ENCODE measurements at places on chromosomes 12 and 14. TPM values are rescaled to one million over a fixed set of nuclear protein-coding genes. Genes with fewer than 3 reads are reported as not detected.

GRCh38 chr14:90626550-90626949, 189.7 kb downstream of the TTC7B start:
- H3K4me3 ChIP-seq = no peak overlapping the region
- H3K4me1 ChIP-seq = no peaks in the 10 kb centered on the region
- H3K36me3 ChIP-seq = no peaks in the 10 kb centered on the region
- DNase-seq = no peak
- no peak overlapping the region for H3K27ac ChIP-seq

- no peak overlapping the region for H3K27ac ChIP-seq
- DNase-seq = no peak
- no peaks in the 10 kb centered on the region for H3K4me1 ChIP-seq
Measured at GRCh38 chr14:101463566-101464171, 97.6 kb upstream of the DIO3 start.

DNA sequence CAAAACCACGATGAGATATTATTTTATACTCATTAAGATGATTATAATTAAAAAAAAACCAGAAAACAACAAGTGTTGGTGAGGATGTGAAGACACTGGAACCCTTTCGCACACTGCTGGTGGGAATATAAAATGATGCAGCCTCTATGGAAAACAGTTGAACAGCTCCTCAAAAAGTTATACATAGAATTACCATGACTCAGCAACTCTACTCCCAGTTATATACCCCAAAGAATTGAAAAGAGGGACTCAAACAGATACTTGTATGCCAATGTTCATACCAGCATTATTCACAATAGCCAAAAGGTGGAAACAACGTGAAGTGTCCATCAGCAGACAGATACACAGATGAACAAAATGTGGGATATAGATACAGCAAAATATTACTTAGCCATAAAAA, 53.1 kb downstream of the TAOK3 start:
- no peak overlapping the region for H3K27ac ChIP-seq
- H3K27me3 ChIP-seq = no peaks in the 10 kb centered on the region
- H3K36me3 ChIP-seq = no peaks in the 10 kb centered on the region
- no peak overlapping the region for H3K4me3 ChIP-seq
- H3K4me1 ChIP-seq = peaks cover 3% of the 10 kb centered on the region

DNA sequence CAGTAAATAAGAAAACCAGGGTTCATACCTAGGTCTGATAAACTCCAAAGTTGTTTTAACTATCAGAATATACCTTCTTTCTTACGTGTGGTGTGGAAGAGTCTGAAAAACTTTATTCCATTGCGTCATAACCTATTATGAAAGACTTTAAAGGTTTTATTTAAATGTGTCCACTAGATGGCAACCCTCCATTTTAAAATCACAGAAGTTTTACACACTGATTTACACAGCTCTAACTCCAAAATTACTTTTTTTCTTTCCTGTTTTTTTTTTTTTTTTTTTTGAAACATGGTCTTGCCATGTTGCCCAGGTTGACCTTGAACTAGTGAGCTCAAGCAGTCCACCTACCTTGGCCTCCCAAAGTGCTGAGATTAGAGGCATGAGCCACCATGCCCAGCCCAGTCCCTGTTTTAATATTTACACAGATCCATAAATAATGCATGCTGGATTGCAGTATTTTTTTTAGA, 17.3 kb upstream of the TMPRSS12 start:
- H3K4me1 ChIP-seq = no peaks in the 10 kb centered on the region
- H3K36me3 ChIP-seq = no peaks in the 10 kb centered on the region

Gene BMP4
- 1.9 TPM for polyA plus RNA-seq

DNA sequence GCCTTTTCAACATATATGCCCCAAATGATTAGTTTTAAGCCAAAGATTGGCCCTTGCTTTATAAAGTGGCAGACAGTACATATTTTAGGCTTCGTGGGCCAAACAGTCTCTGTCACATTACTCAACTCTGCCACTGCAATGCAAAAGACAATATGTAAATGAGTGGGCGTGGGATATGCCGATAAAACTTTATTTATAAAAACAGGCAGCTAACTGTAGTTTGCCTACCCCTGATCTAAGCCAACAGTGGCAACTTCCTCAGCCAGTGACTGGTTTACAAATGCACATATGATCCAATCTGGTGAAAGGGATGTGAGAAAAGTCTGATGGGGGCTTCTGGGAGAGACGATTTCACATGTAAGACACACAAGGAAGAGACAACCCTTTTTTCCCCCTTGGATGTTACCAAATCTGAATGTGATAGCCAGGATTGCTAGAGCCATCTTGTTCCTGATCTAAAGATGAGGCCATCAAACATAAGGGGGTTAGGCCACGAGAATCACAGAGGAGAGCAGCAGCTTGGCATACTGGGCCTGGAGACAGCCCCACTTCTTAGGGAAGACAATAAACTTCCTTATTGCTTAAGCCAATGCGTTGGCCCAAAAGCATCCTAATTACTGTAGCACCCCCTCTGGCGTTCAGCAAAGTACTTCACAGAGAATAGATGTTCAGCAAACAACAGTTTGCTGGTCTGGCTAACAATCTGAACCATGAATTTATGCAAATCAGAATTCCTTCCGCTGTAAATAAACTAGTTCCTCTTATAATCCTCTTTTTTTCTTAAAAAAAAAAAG, 75.2 kb upstream of the TMCC3 start:
- no peak for DNase-seq
- H3K4me1 ChIP-seq = peaks cover 24% of the 10 kb centered on the region
- H3K27me3 ChIP-seq = no peaks in the 10 kb centered on the region
- peaks cover 2% of the 10 kb centered on the region for H3K36me3 ChIP-seq

- no peaks in the 10 kb centered on the region for H3K4me1 ChIP-seq
- H3K4me3 ChIP-seq = no peak overlapping the region
- no peaks in the 10 kb centered on the region for H3K36me3 ChIP-seq
- H3K27ac ChIP-seq = no peak overlapping the region
Measured at GRCh38 chr12:85484387-85484786, 204.4 kb downstream of the ALX1 start.

DNA sequence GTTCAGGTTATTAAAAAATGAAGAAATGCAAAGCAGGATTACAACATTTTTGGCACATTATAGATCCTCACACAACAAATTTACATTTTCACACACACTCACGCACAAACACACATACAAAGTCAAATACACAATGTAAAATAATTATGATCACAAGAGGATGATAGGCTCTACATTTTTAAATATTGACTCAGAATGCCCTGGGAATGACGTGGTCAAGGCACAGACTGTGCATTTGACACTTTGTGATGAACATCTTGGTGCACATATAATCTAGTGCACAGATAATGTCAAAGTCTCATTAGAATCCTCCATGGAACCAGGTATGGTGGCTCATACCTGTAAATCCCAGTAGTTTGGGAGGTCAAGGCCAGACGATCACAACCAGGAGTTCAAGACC, 49.4 kb downstream of the DPF3 start:
- no peaks in the 10 kb centered on the region for H3K27me3 ChIP-seq
- H3K27ac ChIP-seq = no peak overlapping the region
- DNase-seq = no peak
- H3K4me3 ChIP-seq = no peak overlapping the region

GRCh38 chr14:32940066-32940651, 1.5 kb downstream of the NPAS3 start:
- H3K4me1 ChIP-seq = no peaks in the 10 kb centered on the region
- DNase-seq = no peak
- no peaks in the 10 kb centered on the region for H3K36me3 ChIP-seq
- H3K27ac ChIP-seq = no peak overlapping the region

DNA sequence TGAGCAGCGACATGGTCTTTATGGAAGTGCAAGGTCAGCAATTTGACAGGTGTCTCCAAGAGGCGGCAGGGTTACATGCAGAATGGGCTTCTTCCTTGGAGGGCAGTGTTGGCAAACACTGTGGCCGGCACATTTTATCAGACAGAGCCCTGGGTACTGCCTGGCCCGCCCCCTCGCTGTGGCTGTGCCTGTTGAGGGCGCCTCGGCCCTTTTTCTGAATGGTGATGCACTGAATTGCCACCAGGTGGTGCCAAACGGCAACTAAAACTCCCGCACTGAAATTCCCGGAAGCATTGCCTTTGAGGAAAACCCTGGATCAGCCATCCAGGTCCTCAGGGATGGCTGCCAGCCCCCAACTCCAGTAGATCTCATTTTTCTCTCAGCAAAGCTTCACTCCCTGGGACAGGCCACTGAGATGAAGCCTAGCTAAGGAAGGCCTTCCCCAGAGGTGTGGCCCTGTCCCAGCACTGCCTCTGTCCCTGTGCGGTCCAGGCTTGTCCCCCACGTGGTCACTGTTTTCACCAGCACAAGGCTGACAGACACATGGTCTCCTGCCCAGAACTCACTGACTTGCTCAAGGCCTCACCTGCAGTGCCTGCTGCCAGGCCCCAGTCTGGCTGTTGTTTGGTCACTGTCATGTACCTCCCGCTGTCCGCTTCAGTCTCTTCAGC, 73.6 kb downstream of the TESC start:
- no peak overlapping the region for H3K27ac ChIP-seq

Gene CCT2
- 417 TPM for polyA plus RNA-seq

DNA sequence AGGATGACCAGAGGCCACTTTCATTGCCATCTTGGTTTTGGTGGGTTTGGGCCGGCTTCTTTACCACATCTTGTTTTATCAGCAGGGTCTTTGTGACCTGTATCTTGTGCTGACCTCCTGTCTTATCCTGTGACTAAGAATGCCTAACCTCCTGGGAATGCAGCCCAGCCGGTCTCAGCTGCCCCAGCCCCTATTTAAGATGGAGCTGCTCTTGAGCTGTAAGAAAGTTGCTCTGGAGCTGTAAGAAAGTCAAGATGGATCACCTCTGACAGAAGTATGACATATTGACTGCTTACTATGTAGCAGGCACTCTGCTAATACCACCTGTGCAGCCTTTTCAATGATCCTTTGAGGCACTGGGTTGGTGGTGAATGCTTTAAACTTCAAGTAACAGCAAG, 52.1 kb downstream of the RIN3 start:
- no peak overlapping the region for H3K27ac ChIP-seq
- H3K4me3 ChIP-seq = no peak overlapping the region
- DNase-seq = no peak
- H3K4me1 ChIP-seq = peaks cover 42% of the 10 kb centered on the region
- H3K27me3 ChIP-seq = no peaks in the 10 kb centered on the region

- H3K36me3 ChIP-seq = no peaks in the 10 kb centered on the region
- H3K4me3 ChIP-seq = no peak overlapping the region
- H3K4me1 ChIP-seq = no peaks in the 10 kb centered on the region
- H3K27ac ChIP-seq = no peak overlapping the region
Measured at GRCh38 chr12:4775936-4776335, 55.7 kb downstream of the GALNT8 start.
